Naive B cell (primary cell): ENCODE measurements at places on chromosomes 5 and 9. TPM values are rescaled to one million over a fixed set of nuclear protein-coding genes. Genes with fewer than 3 reads are reported as not detected.
A peak's percentile ranks its signal among the peaks of the same experiment; 100 is the strongest.

DNA sequence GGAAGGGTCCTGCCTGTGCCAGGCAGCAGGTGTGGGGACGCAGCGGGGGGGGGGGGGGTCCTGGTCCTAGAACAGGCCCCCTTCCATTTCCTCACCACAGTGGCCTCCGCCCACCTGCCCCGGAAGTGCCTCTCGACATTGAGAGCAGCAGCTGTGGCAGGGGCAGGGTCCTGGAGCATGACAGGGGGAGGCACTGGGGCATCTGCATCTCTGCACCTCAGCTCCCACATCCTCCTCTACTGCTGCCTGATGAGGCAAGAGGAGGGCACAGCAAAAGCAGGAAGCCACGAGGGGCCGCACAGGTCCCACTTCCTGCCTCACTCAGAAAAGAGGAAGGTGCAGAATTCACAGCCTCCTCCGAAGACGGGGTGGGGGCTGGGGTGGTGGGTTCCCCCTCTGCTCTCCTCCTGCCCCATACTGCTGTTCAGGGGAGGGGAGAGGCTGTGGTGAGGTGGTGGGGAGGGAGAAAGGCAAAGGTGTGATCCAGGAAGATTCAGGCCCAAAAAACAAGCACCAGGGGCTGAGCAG is 14.8 kb downstream of the AKNA start:
- H3K36me3 ChIP-seq: peaks cover 30% of the 10 kb centered on the region
- DNase-seq: peak; percentile 96
- no peaks in the 10 kb centered on the region for H3K27me3 ChIP-seq

DNA sequence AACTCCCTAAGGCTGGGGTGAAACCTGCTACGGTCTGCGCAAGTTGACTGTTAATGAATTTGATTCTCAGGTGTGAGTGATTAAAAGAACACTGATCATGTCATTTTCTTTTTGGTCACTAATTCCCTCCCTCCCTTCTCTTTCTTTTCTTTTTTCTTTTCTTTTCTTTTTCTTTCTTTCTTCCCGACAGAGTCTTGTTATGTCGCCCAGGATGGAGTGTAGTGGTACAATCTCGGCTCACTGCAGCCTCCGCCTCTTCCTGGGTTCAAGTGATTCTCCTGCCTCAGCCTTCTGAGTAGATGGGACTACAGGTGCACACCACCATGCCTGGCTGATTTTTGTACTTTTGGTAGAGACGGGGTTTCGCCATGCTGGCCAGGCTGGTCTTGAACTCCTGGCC is 2.6 kb downstream of the ANXA1 start:
- H3K36me3 ChIP-seq: no peaks in the 10 kb centered on the region
- H3K27me3 ChIP-seq: peaks cover 13% of the 10 kb centered on the region
- no peaks in the 10 kb centered on the region for H3K4me1 ChIP-seq
- DNase-seq: no peak
- no peak overlapping the region for H3K27ac ChIP-seq
- no peak overlapping the region for H3K4me3 ChIP-seq

DNA sequence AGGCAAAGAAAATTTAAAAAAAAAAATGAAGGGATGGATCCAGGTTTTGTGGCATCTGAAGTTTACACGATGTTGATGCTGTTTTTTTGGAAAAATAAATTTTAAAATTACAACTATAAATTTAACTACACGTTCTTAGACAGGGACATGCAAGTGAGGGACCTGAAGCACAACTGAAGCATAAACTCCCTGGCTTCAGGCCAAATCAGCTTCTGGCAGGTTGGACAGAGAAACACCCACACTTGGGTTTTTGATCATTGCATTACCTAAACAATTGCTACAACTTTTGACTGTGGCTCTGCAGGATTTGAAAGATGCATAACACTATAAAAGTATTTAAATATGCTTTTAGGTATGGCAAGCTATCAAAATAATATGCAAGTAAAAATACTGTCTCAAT is 1318.3 kb upstream of the DMAC1 start:
- no peak overlapping the region for H3K27ac ChIP-seq
- H3K4me3 ChIP-seq: no peak overlapping the region
- no peaks in the 10 kb centered on the region for H3K4me1 ChIP-seq

The ARID3C gene
- polyA plus RNA-seq: not detected

The FAM221B gene
- polyA plus RNA-seq: not detected

The GALNT10 gene
- polyA plus RNA-seq: 13.6 TPM

DNA sequence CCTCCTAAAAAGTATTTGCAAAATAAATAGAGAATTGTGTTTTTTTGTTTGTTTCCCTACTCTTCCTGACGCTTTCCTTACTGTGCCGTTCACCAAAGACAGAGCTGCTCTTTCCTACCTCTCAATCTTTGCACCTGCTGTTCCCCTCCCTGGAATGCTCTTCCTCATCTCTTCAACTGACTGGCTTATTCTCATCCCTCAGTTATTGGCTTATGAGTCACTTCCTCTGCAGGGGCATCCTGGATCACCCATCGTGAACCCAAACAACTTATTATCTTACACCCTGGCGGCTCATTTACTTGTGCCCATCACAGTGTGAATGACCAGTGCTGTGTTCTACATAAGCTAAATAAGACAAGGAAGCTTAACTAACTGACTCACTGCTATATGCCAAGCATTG is 36.1 kb upstream of the CCNG1 start:
- H3K36me3 ChIP-seq: no peaks in the 10 kb centered on the region
- H3K27ac ChIP-seq: no peak overlapping the region
- no peak overlapping the region for H3K4me3 ChIP-seq
- no peaks in the 10 kb centered on the region for H3K4me1 ChIP-seq
- DNase-seq: no peak
- H3K27me3 ChIP-seq: peaks cover 9% of the 10 kb centered on the region

DNA sequence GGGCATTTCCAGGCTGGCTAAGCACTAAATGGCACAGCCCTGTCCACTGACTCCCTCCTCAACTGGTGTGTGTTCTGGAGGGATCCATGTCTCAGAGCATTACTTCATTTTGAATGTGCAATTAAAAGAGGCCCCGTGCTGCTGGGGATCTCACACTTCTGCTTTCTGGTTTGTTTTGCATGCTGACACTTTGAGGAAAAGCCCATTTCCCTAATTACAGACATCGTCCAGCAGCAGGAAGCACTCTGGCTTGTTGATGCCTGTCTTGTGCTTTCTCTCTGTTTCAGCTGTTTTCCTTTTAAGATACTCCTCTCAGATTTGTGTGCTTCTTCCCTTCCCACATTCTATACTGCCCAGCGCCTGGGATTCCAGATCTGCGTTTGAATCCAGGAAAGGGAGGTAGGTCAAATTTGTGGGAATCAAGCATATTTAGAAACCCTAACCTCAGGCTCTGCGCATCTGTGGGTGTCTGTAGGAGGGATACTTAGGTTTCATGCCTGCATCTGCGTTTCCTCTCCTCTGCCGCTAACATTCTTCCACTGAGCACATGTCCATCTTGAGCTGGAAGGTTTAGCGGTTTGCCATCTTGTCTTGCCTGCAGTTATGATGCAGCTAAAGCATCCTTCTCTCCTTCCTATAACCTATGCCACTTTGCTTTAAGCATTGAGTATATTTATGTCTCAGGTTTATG is 25.7 kb downstream of the SYK start:
- H3K4me1 ChIP-seq: peaks cover 86% of the 10 kb centered on the region
- peak; percentile 81 for DNase-seq
- H3K27me3 ChIP-seq: no peaks in the 10 kb centered on the region

- H3K4me3 ChIP-seq: no peak overlapping the region
- H3K27ac ChIP-seq: no peak overlapping the region
- no peak for DNase-seq
Measured at GRCh38 chr9:116959809-116960208, 272.7 kb downstream of the TRIM32 start.

The PROB1 gene
- polyA plus RNA-seq: 0.67 TPM

The TLE1 gene
- 241 TPM for polyA plus RNA-seq

DNA sequence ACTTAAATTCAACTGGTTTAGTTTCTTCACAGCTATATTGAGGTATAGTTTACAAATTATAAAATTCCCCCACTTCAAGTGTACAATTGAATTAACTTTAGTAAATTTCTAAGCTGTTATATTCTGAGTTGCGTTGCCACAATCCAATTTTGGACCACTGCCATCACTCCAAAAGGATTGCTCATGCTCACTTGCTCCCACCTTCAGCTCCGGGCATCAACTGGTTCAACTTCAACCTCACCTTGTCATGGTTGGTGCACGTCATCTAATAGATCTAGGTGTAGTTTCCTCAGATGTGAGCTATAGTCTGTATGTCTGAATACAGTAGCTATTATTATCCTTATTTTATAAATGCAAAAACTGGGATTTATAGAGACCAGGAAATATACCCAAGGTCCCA is 942.5 kb upstream of the WWC1 start:
- no peak overlapping the region for H3K27ac ChIP-seq
- no peak overlapping the region for H3K4me3 ChIP-seq
- H3K36me3 ChIP-seq: no peaks in the 10 kb centered on the region
- DNase-seq: no peak
- H3K4me1 ChIP-seq: no peaks in the 10 kb centered on the region
